ENCODE measurements at places on chromosomes 1 and 21. TPM values are rescaled to one million over a fixed set of nuclear protein-coding genes. Genes with fewer than 3 reads are reported as not detected.

GRCh38 chr1:7640920-7641585 is 130.0 kb upstream of the VAMP3 start:
- DNase-seq, result no peak

DNA sequence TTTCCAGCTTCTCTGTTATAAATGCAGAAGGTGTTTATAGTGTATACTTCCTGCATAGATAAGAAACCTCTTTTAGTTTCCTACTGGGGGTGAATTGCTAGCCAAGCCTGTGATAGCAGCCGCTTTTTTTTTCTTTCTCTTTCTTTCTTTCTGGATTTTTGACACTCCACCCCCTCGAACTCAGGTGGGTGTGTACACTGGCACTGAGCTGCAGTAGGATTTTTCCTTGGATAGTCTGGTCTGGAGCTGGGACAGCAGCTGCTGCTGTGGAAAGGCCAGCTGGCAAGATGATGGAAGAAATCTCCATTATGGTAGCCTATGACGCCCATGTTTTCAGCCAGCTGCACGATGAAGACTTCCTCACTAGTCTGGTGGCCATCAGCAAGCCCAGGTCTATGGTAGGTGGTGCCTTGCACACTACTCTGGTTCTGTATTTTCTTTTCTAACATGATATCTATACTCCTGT is 122.5 kb upstream of the CACYBP start:
- DNase-seq, result no peak

GRCh38 chr1:17665950-17666720 is 89.0 kb upstream of the ACTL8 start:
- DNase-seq, result peak; percentile 24

DNA sequence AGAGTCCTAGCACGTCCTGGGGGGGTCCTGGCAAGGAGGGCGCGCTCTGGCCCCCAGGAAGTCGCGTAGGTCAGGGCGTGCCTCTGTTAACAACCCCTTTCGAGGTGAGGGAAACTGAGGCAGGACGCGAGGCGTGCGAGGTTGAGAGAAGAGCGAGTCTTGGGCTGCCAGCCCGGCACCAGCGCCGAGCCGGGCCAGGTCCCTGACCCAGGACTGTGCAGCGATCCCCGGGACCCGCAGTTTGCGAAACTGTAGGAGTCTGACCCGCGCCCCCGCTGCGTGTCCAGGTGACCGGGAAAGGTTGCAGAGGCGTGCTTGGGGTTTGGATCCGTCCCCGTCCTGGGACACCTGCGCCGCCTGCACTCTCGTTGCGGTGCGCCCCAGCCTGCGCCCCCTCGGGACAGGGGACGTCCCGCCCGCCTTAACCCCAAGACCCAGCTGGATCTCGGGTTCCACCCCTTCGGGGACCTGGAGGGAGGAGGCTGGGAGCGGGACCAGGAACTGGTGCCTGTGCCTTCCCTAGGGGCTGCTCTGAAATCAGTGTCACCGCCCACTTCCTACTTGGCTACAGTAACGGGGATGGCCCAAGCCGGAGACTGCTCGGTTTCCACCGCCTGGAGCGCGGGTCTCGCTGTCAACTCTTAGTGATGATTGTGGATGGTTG is 493 bp downstream of the DISC1 start:
- DNase-seq, result no peak

GRCh38 chr1:12438349-12438924 is 179.6 kb downstream of the DHRS3 start:
- DNase-seq, result peak; percentile 37

DNA sequence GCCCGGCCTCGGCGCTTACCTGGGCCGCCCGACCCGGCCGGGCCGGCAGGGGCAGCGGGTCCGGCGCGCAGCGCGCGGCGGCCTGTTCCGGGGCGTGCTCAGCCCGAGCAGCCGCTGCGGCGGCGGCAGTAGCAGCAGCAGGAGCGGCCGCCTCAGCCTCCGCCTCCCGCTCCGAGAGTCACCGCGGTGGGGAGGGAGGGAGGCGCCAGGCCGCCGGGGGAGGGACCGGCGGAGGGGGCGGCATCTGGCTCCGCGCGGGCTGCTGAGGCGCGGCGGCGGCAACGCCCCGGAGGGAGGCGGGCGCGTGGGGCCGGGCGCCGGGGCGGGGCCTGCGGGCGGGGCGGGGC is at the start of gene CTNNBIP1:
CTNNBIP1 (minus strand) TSS at position 194 of the 347 bp plus-strand sequence. CDS start 38,205 bp downstream, outside the sequence.
- no peak for DNase-seq

Gene CD5L
- not detected for total RNA-seq

GRCh38 chr1:233094691-233095090 is 144.3 kb downstream of the NTPCR start:
- no peak for DNase-seq

DNA sequence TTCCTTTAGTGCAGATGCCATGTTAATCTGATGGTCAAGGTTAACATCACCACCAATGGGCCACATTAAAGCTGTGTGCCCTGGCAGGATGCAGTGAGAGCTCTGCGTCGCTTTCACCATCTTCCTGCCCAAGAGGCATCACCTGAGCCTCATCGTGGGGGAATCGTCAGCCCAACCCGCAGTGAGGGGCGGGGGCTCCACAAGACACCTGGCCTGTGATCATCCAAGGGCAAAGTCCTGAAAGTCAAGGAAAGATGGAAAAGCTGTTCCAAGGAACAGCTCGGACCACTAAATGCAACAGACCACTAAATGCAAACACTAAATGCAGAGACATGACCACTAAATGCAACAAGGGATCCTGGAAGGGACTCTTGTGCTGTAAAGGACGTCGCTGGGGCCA is 49.9 kb downstream of the WDR4 start:
- no peak for DNase-seq

Gene RAB13
- total RNA-seq, result 27.7 TPM

Gene BARHL2
- total RNA-seq, result not detected

All from mammary epithelial cell (primary cell).